ENCODE measurements at places on chromosomes 7 and 10.

GRCh38 chr7:27182285-27182841 lies 2.7 kb downstream of the HOXA11 start:
- no peak for DNase-seq

DNA sequence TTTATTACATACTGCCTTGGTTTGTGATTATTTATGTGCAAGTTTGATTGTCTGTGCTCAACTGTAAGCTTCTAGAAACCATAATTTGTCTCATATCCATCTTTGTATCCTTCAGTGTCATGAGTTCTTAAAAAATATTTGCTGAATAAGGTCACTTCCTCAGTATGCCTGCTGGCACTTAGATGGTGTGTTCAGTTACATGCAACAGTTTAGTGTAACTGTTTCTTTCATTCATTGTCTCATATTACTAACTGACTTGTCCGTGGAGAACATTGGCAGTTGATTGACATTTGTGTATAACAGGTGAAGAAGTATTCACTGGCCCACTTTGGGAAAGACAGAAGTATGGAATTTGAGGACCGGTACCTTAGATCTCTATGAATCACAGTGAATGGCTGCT lies 236.9 kb downstream of the PRKG1 start:
- no peak for DNase-seq

GRCh38 chr7:117145333-117145732 lies 177.5 kb downstream of the WNT2 start:
- DNase-seq: no peak

DNA sequence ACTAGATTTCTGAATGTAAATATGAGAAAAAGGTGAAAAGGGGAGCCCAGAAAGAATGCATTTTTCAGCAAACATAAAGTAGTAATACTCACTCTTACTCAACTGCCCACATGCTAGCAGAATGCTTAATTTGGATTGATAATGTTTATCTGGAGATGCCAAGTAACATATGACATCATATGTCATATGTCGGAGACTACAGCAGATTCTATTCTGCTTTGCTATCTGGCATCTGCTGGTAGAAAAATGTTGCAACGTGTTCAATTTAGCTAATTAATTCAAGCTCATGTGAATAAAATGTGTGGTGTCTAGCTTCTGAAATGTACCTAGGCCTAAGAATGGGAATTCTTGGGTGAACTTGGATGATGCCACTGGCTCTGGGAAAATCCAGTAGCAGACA lies 4.5 kb downstream of the BBIP1 start:
- no peak for DNase-seq

GRCh38 chr10:32786968-32787367 lies 171.1 kb downstream of the ITGB1 start:
- no peak for DNase-seq

DNA sequence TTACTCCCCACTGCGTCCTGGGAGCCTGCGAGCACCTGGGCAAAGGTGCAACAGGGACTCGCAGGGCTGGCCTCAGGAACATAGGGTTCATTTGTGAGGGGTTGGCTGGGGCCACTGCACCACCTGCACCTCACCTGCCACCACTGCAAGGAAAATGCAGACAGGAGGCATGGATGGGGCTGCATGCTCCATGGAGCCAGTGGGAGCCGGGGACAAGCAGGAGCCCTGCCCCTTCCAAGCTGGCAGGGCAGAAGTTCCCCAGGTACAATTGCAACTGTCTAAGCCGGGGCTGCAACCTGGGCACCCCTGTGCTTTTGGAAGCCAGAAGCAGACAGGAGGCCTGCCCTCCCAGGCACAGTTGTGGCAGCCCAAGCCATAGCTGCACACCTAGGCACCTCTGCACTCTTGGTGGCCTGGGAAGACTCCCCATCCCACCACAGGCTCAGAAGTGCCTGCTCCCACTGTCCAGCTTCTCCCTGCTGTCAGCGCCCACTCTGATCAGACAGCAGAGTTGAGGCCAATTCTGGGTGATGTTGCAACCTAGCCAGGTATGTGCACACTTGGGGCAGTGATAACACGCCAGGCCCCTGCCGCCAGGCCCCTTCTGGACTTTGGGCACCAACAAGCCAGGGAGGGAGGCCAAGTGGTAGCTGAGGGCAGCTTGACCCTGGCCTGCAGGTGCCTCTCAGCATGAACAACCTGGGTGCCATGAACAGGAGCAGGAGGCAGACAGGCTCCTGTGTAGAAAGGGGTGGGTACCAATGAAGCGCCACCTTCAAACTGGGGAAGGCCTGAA lies 58.2 kb downstream of the TMEM106B start:
- DNase-seq: no peak

DNA sequence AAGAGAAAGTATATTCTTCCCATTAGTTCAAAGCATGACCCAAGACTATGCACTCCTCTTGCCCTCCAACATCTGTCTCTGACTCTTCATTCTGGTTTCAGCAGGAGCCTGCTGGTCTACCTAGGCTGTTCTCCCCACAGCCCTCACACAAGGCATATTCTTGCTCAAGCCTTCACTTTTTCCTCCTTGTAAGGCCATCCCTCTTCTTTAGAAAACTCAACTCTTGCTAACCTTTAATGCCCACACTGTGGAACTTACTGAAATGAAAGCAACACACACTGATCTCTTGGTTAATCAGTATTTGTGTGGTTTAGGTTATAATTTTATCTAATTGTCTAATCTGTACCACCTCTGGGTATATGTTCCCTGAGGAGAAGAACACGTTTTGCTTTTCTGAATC lies 75.8 kb downstream of the PRKCQ start:
- DNase-seq: no peak

- no peak for DNase-seq
These were observed 5.1 kb upstream of the ITGB1 start for GRCh38 chr10:32963096-32963495.

- no peak for DNase-seq
These were observed 654.0 kb downstream of the SDK1 start for GRCh38 chr7:3955026-3955425.

DNA sequence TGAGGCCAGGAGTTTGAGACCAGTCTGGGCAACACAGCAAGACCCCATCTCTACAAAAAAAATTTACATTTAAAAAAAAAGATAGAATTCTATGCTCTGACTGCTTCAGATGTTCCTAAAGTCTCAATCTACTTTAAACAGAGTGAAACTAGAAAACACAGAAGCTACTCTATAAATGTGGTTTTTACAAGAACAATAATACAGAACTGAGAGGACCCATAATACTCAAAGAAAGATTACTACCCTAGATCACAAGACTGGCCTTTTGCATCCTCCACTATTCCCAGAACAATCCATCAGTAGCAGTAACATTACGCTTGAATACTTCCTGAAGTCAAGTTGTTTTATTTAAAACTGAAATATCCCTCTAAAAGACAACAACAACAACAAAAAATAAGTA lies 119.4 kb downstream of the ZFAND4 start:
- no peak for DNase-seq

- no peak for DNase-seq
These were observed 1.3 kb downstream of the ANXA11 start for GRCh38 chr10:80203835-80204676.

DNA sequence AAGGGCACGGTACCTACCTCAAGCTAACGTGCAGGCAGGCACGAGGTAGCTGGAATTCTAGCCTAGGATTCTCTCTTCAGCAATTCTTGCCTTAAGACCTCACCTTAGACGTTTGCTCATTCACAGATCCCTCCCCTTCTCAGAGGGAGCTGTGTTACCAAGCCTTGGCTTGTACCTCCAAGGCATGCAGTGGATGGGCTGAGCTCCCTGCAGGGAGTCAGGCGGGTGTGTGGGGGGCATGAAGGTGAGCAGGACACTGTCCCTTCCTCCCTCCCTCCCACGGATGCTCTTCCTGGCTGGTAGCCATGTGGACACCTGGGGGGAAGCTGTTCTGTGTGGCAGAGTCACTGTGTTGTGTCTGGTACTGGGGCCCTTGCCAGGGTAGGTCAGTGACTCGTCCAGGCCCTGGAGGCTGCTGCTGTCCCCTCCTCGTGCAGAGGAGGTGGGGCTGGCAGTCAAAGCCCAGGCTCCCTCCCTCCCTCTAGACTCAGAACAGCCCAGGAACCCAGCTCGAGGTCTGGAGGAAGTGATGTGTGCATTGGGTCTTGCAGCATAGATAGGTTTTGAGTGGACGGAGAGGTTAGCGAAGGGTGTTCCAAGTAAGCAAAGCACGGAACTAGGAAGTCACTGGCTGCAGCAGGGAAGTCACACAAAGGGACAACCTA lies 222.2 kb upstream of the SH2B2 start:
- DNase-seq: no peak

DNA sequence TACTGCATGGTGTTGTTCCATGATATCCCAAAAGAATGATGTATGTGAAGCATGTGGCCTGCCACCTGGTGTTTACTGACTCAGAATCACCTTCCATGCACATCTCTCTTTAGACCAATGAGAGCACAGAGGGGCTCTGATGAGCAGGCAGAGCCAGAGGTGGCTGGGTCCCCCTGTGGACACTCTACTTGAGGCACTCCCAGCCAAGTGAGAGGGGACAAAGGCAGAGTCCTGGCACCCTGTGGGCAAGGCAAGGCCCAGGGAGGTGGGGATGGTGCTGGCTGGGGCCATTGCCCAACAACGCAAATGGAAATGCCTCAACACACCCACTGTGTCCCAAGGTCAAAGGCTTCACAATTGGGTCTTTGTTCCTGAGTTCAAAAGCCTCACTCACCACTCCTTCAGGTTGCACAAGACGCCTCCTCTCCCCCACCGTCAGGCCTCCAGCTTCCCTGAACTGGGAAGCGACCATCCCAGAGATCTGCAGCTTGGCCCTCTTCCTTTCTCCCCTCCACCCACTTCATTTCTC lies 164.6 kb downstream of the NEURL1 start:
- DNase-seq: no peak

- DNase-seq: no peak
These were observed 10.8 kb downstream of the NKX6-2 start for GRCh38 chr10:132774902-132775863.

- DNase-seq: no peak
These were observed 18.1 kb downstream of the NOC3L start for GRCh38 chr10:94344522-94345122.

DNA sequence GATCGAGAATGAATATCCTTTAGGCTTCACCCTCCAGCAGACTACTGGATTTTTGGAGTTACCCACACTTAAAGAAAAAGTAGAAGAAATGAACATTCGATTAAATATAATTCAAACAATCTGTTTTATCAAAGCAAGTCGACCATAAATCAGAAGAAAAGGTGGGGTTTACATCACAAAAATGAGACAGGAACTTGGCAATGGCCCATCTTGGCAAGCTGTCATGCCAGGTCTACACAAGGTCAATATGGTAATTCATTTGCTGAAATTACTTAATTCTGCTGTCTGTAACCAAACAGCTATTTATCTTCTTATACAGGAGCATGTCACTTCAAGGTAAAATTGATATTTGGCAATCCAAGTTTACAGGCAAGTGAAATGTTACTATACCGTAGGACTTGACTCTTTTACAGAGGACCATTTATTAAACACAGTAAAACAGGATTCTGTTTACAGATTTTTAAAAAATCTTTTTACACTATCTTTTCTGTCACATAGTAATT lies 640.6 kb upstream of the NRP1 start:
- no peak for DNase-seq

DNA sequence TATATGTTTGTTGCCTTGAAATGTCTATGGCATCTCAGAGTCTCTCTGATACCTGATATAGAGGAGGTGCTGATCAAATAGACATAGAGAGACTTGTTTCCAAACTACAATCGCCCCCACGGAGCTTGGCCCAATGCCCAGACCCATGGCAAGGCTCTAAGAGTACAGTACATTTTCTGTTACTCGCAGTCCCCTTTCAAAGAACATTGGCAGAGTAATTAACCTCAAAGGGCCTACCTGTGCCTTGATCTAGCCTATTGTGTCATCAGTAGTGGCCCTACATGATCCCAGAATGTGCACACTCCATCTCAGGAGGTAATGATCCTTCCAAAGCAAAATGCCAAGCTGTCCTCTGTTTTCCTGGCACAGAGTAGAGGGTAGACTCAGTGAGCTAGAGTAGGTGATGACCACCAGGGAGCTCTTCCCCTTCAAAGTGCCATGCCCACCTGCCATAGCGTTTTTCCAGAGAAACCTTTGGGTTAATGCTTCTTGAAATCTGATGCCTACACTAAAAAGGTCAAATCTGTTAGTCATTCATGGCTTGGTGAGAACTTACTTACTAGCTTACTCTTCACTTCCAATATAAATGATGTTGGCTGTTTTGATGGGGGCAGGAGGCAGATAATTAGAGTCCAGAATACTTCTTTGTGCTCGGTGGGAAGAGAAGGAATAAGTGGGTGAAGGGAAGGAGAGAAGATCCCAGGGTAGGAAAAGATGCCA lies 41.2 kb upstream of the ACSL5 start:
- no peak for DNase-seq

GRCh38 chr10:3468919-3469638 lies 296.5 kb upstream of the PITRM1 start:
- DNase-seq: no peak

All from NCI-H526 treated with DMSO at 0.1 percent for 48 hours (cell line).